ENCODE measurements at places on chromosomes 13 and 19.

- DNase-seq = no peak
Measured at GRCh38 chr13:100362781-100363180, 225.8 kb downstream of the GGACT start.

GRCh38 chr13:35743165-35743564 is 266.7 kb upstream of the MAB21L1 start:
- DNase-seq = no peak

DNA sequence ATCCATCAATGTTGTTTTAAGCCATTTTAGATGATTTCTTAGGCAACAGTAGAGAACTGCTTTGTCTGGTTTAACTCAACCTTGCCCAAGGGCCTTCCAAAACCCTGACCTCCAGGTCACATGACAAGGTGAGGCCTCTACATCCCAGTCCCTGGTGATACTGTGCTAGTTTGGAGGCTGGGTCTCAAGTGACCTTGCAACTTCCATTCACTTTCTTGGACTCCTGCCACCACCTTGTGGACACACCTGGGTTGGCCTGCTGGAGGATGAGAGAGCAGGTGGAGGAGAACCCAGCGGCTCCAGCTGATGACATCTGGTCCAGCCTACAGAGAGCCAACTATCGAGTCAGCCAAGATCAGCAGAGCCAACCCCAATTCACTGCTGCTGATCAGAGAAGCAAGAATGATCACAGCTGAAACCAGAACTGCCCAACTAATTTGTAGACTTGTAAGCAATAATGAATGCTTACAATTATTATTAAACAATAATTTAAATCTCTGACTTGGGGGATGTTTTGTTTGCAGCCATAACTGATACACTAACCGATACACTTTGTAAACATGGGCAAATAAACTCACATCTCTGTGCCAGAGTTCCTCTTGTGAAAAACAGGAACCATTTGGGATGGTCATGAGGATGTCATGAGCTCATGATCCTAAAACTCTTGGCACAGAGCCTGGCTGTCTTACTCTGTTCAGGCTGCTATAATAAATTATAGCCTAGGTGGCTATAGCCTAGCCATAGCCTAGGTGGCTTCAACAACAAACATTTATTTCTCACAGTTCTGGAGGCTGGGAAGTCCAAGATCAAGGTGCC is 11.5 kb downstream of the FAM187B start:
- DNase-seq = no peak

DNA sequence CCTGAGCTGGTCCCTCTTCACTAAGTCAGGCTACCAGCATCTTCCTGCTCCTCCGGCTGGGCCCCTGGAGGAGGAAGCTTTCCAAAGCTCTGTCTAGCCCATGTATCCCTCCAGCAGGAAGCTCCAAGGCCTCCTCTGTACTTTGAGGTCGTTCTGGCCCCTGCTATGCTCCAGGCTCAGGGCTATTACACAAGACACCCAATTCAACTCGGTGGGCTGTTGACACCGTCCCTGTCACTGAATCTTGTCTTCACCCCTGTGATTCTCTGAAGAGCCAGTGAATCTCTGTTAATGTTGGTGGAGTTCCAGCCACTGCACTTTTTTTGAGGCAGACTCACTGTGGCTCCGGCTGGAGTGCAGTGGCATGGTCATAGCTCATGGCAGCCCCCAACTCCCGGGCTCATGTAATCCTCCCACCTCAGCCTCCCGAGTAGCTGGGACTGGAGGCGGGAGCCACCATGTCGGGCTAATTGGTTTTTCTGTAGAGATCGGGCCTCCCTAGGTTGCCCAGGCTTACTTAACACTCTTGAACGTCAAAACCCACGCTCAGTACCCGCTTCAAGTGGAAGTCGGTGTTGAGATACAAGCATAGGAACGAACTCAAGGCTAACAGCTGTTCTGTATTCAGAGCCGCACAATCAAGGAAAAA is 512 bp upstream of the REX1BD start:
- DNase-seq = no peak

DNA sequence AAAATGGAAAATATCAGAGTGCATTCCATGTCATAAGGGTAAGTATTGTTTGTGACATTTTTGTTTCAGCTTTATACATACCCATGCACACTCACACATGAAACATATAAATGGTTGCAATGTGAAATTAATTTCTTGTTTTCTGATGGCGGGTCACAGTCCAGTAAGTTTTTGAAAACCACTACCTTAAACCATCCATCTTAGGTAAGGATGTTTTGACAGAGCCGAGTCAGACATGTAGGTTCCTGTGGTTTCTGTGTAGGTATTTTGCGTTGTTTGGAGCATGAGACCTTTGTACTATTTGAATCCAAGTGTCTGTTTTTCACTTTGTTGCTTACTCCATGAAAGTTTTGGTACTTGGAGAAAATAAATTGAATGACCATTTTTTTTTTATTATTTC is 121.7 kb downstream of the B3GLCT start:
- DNase-seq = no peak

DNA sequence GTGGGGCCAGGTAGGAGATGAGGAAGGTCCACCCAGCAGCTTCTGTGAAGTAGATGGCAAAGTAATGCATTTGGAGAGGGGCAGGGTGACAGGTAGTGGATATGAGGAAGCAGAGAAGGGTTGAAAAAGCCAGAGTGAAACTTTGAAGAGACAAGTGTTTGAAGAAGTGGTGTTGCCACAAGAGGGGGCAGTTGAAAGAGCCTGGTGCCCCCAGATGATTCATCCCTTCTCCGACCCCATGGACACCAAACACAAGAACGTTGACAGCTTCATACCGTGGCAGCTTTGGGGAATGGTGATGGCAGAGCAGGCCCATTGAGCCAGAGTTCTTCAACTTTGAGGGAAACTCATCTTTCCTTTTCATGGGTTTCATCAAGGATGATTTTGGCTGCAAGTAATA is 19.9 kb downstream of the IFNL3 start:
- DNase-seq = no peak

GRCh38 chr13:94080527-94080926 is 399.0 kb downstream of the DCT start:
- no peak for DNase-seq

- DNase-seq = no peak
Measured at GRCh38 chr13:32525766-32526165, 12.8 kb downstream of the N4BP2L2 start.

DNA sequence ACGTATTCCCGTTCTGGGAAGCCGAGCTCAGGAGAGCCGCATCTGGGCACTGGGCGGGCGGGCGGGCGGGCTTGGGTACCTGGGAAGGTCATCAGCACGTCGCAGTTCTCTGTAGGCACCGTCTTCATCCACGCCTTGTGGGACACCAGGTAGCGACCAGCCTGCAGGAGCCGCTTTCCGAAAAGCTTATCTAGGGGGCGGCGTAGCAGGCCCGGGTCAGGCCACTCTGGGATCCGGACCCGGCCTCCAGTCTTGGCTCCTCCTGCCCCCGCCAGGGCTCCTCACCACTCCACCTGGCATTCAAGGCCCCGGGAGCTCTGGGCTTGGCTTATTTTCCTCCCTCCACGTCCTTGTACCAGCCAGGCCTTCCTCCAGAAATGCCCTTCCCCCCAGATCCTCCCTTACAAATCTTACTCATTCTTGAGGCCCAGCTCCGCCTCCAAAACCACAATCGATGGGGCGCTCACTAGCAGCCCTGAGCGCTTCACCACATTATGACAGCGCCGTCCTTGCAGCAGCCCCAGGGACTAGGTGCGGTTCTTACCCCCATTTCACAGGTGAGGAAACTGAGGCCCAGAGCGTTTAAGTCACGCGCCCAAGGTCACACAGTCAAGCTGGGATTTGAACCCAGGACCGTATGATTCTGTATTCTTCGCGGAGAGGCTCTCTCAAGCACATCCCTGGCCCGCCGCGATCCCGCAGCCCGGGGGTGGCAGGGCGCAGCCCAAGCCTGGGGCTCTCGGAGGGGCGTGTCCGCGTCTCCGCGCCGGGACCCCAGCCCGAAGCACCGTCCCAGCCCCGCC is 843 bp downstream of the ANO8 start:
- no peak for DNase-seq

DNA sequence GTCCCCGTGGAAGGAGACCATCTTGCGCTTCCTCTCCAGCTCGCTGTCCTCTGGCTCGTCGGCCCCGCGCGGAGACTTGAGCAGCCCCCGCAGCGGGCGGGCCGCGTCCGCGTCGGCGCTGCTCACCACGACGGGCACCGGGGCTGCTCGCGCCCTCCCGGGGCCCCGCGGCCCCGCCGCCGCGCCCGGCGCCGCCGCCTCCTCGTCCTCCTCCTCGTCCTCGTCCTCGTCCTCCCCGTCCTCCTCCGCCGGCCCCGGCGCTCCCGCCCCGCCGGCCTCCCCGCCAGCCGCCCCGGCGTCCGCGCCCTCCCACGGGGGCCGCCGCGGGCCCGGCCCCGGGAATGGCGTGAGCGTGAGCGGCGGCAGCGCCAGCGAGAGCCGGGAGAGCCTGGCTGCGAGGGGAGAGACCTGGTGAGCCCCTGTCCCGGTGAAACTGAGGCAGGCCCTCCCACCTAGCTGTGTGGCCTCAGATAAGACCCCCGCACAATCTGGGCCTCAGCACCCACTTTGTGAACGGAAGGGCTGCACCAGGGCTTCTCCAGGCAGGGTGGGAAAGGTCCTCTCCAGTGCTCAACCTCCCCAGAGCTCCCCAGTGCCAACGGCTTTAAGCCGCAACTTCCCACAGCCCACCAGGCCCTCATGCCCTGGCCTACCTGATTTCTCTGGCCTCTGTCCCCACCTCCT is 17.8 kb downstream of the LMTK3 start:
- no peak for DNase-seq

DNA sequence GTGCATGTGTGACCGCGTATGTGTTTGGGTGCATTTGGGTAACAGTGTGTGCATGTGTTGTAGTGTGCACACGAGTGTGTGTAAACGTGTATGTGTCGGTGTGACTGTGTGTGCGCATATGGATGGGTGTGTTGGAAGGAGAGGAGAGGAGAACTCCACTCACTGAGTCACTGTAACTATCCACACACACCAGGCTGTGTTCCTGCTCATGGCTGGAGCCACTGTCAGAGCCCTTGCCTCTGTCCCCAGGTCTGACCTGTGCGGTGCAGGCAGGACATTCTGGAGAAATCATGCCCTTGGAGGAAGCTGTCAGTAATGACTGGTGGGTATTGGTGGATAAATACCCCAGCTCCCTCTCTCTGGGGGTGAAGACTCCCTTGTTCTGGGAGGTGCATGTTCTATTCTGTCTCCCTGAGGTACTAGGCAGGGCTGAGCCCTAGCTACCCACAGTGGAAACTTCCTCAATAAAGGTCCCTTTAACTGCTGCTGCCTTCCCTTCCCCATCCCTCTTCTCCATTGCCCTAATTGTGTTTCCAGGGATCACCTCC is 48.4 kb downstream of the CYP4F22 start:
- DNase-seq = no peak

- DNase-seq = no peak
Measured at GRCh38 chr19:28363254-28363653, 849.7 kb downstream of the UQCRFS1 start.

- DNase-seq = no peak
Measured at GRCh38 chr13:28630869-28631268, 28.1 kb upstream of the POMP start.

Measured in HS-27A (cell line).